ENCODE measurements at places on chromosomes 3 and 15.

DNA sequence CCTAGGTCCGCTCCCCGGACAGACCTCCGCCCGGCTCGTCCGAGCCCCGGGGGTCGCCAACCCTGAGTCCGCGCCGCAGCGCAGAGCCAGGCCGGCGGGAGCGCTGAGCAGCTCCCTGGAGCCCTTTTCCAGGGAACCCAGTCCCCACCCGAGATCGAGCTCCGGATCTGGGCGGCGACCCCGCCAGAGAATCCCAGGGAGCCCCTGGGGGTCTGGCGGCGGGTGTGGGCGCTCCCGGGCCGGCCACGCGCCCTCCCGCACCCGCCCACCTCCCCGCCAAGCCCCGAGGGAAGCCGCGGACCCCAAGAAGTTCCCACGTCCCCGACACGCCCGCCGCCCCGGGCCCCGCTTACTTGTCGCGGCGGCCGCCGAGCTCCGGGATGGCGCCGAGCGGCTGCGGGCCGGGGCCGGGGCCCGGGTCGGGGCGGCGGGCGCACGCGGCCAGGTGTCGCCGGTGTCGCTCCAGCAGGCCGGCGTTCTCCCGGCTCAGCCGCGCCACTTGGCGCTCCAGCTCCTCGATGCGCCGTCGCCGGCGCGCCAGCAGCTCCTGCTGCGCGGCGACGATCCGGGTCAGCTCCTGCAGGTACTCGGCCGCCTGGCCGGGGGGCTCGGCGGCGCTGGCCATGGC lies 137.7 kb downstream of the NUP210 start:
- no peak for DNase-seq

DNA sequence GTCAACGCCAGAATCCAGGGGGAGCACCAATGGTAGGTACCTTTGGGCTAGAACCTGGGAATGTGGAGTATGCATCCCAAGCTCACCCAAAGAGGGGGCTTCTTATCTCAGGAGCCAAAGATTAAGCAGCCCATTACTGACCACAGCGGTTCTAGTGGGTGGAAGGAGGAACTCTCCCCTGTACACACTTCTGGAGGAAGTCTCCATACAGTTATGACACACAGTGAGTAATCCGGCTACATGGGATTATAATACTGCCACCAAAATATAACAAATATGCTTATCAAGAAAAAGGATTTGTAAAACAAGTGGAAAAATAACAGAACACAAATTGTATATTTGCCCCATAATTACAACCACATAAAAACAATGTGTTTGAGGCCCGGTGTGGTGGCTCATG lies 8.4 kb downstream of the MYO1E start:
- no peak for DNase-seq

- no peak for DNase-seq
Measured at GRCh38 chr15:67400890-67401289, 120.0 kb upstream of the C15orf61 start.

GRCh38 chr3:113186566-113186965 lies 24.8 kb upstream of the BOC start:
- no peak for DNase-seq

- DNase-seq, result no peak
Measured at GRCh38 chr15:29690765-29691475, 131.3 kb downstream of the TJP1 start.

GRCh38 chr3:32297366-32297765 lies 58.9 kb downstream of the CMTM8 start:
- no peak for DNase-seq

GRCh38 chr3:187807086-187807862 lies 62.0 kb upstream of the BCL6 start:
- no peak for DNase-seq

DNA sequence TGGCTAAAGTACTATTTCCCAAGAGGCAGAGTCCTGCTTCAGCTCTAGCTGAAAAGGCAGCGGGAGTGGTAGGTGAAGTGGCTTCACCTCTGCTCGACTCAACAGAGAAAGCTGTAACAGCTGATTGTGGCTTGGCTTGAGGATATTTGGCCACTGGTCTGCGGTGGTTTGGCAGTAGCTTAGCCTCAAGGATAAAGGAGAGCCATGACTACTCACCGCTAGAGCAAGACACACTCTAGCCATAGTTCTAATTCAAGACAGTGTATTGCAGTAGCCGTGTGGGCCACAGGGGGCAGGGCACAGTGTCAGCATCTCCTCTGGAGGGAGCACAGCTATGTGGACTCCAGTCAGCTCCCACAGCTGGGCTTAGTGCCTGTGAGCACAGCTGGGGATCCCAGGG lies 23.5 kb downstream of the TPRG1 start:
- DNase-seq, result no peak

DNA sequence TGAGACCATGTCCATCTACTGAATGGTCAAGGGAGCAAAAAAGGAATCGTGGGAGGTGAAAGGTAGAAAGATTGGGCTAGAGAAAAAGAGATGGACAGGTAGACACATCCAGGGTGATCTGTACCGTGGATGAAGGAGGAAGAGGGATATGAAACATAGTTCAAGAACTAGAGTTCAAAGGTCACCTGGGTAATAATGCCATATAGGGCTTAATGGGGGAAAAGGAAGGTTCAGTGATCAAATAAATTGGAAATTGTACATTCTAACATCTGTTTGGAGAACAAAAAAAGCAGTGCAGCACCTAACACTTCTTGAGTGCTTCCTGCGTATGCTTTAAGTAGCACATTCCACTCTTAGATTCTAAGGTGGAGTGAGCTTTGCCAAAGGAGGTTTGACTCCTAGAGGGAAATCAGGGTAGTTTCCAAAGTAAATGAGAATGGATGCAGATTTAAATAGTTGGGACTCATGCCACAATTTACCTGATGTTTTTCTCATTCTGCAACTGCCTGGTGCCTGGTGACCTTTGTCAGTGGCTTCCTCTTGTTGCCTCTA lies 46.6 kb downstream of the MITF start:
- DNase-seq, result no peak

GRCh38 chr3:83454353-83454752 lies 1504.4 kb upstream of the CADM2 start:
- DNase-seq, result no peak
